ENCODE measurements at places on chromosomes 12 and 14.

DNA sequence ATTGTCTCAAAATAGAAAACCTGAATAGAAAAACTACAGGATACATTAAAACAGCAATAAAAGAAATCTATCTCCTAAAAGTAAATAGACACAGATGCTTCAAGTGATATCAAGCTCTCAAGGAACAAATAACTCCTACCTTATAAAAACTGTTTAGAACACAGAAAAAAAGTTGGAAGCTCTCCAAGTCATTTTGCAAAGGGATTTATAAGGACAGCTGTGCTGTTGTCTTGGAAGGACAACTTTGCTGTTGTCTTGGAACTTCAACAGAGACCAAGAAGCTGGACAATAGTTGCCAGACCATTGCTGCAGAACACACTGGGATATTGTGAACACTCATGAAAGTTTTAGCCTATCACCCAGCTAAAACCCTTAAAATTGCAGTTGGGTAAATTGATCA is 780.7 kb downstream of the FLRT2 start:
- DNase-seq = no peak

- no peak for DNase-seq
Observed at GRCh38 chr14:96125536-96125935, 79.1 kb upstream of the BDKRB2 start.

- no peak for DNase-seq
Observed at GRCh38 chr14:85178864-85179263, 351.1 kb upstream of the FLRT2 start.

DNA sequence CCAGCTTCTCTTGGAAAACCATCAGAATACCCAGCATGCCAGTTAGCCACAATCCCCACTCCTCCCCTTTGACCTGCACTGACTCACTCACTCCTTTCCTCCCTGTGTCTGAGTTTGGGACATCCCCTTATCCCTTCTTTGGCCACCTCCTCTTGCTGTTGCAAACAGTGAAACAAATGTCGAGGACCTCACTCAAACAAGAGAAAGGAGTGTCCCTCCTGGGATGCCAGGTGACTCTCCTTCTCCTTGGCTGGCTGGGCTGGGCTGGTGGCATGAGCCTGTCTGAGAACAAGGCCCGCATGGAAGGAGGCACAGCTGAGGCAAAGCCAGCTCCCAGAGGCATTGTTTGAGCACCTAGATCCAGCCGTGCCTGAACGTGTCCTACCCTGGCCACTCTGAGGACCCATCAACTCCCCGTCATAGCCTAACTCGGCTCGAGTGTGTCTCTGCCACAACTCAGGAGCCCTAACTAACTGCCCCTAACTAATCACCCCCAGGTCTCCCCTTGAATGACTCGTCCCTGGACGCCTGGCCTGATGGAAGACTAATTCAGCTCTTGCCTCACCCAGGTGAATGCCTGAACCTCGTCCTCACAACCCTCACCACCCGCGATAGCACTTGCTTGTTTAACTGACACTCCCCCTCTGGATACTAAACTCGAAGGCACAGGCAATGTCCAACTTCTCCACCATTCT is 43.0 kb downstream of the NCOR2 start:
- no peak for DNase-seq

GRCh38 chr14:91282954-91283645 is 38.6 kb upstream of the GPR68 start:
- DNase-seq = no peak

GRCh38 chr12:63977441-63977840 is 132.9 kb downstream of the SRGAP1 start:
- DNase-seq = no peak

- no peak for DNase-seq
Observed at GRCh38 chr12:132204793-132205270, 60.6 kb downstream of the NOC4L start.

DNA sequence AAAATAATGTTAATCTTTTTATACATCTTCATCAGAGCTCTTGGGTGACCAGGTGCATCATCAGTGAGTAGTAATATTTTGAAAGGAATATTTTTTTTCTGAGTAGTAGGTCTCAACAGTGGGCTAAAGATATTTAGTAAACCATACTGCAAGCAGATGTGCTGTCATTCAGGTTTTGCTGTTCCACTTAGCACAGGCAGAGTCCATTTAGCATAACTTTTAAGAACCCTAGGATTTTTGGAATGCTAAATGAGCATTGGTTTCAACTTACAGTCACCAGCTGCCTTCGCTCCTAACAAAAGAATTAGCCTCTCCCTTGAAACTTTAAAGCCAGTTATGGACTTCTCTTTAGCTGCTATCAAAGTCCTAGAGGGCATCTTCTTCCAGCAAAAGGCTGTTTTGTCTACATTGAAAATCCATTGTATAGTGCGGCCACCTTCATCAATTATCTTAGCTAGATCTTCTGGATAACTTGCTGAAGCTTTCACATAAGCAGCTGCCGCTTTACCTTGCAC is 24.6 kb downstream of the RIMKLB start:
- no peak for DNase-seq

GRCh38 chr12:20289520-20289919 is 78.8 kb upstream of the PDE3A start:
- no peak for DNase-seq

GRCh38 chr12:100474617-100475016 is 951 bp downstream of the NR1H4 start:
- no peak for DNase-seq

DNA sequence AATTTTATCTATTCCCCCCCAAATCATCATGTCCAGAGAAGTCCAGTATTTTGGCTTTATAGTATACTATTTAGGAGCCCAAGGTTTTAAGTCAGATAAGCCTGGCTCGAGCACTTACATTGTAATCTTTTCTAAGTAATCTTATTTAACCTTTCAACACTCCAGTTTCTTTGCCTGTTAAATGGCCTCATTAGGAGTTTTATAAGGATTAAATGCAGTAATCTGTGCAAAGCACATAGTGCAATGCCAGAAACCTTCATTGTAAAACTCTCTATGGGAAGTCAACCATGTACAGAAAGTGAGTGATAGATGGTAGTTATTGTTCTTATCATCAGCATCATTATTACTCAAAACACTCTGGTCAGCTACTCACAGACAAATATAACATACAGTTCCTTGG is 1330.4 kb downstream of the SLC16A7 start:
- DNase-seq = no peak

- DNase-seq = no peak
Observed at GRCh38 chr14:53953828-53954550, 2.6 kb downstream of the BMP4 start.
